HuH-7 (cell line): ENCODE measurements at places on chromosomes 16 and 17.

DNA sequence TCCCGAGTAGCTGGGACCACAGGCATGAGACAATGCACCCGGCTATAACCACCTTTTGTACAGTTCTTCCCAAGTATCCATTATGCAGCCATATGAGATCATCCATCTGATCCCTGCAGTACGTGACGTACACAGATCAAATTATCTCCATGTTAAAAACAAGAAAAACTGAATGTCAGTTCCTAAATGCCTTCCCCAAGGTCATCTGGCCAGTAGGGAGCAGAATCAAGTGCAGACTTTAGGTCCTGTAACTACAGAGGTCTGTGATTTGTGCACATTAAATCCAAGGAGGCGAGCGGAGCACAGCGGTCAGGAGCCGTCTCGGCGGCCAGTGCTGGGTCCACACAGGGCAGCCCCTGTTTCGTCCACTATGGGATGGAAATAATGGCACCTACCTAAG, 23.7 kb downstream of the ZCCHC14 start:
- no peak for DNase-seq

DNA sequence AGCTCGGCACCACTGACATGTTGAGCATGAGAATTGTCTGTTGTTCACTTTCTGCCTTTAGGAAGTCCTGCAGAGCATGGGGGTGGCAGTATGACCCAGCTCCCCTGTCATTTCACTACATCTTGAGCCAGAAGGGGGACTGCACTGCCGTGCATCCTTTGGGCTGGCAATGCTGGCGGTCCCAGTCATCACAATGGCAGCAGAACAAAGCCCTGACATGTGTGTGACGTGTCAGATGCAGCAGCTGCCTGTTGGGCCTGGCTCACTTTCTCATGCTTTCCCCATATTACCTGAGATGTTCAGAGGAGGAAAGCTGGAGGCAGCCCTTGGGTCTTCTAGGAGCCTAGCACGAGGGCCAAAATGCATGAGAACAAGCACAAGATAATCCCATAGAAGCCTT, 6.3 kb upstream of the ABAT start:
- DNase-seq, result no peak

DNA sequence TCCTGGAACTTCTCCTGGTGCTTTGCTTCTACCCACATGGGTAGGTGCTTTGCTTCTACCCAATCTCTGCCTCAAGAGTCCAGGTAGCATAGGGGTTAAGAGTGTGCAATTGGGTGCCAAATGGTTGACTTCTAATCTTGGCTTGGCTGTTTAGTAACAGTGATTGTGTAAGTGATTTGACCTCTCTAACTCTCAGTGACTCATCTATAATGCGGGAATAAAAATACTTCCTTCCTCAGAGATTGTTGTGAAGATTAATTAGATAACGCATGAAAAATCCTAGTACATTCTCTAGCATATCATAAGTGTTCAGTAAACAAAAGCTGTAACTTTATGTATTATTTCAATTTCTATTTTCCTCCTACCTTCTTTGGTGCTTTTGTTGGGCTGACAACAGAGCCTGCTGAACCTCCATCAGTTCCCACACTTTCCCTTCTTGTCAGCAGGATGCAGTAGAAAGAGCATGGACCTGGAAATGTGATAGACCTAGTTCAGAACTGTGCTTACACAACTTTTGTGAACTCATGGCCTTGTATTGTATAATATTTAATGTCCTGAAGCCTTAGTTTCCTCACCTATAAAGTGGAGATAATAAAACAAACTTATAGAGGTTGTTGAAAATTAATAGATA, 72.9 kb upstream of the SMIM36 start:
- no peak for DNase-seq

DNA sequence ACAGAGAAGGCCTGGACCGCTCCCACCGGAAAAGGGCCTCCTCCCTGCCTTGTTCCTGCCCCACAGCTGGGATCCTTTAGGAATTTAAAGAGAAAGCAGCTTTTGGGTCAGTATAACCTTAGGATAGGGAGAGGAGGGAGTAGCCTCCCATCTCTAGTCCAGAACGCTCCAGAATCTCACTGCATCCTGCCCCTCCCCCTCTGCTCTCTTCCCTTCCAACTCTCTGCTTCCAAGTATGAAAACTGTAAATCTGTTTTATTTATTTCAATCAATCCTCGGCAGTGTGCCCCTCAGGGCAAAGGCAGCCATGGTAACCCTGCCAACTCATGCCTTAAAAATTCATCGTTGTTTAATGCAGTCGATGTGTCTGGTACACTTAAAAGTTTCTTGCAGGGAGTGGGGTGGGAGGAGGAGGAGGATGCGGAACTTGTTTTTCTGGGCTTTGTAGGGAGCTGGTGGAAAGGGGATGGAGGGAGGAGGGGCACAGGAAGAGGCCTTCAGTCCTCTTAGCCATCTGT, 21.2 kb upstream of the MTSS2 start:
- no peak for DNase-seq

DNA sequence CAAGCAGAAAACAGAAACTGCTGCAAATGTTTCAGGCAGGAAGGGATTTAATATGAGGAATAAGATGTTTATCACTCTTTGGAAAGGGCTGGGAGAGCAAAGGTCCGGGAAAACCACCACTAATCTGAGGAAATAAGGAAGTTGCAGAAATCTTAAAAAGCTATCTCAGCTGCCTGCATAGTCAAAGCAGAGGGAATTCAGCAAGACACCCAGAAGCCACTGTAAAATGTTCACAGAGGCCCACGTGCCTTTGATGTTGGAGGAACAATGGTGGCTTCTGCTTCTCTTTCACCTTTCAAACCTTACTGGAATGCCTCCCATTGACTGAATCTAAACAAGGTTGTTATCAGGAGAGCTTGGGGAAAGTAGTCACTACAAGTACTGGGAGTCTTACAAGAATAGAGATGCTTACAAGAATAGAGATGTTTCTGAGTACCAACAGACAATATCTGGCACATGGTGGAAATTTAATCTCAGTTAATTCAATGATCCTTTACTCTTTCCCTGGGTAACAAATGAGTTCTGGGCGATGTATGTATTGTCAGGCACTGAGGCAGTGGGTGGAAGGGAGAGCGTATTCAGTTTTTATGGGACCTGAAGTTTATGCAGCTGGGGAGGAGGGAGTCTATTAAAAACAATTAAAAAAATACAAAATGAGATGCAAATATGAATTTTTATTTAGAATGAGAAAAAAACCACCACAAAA, 56.1 kb upstream of the MED13 start:
- no peak for DNase-seq

- DNase-seq, result no peak
Observed at GRCh38 chr17:60748204-60748603, 70.6 kb downstream of the BCAS3 start.

DNA sequence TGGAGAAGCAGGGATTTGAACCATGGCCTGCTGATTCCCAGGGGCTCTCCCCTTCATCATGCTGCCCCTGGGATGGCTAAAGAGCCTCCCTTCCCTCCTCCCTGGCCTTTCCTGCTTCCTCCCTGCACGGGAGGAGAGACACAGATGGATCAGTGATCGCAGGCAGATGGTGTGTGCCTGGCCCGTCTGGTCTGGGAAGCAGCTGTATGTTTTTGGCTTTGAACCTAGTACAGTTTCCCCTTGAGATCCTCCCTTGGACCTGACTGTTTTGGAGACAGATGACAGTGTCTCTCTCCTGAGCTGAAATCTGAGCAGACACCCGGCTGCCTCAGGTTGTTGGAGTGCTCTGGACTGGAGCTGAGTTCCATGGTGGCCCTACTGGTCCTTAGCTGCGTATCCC, 29.0 kb upstream of the ATP2C2 start:
- no peak for DNase-seq

DNA sequence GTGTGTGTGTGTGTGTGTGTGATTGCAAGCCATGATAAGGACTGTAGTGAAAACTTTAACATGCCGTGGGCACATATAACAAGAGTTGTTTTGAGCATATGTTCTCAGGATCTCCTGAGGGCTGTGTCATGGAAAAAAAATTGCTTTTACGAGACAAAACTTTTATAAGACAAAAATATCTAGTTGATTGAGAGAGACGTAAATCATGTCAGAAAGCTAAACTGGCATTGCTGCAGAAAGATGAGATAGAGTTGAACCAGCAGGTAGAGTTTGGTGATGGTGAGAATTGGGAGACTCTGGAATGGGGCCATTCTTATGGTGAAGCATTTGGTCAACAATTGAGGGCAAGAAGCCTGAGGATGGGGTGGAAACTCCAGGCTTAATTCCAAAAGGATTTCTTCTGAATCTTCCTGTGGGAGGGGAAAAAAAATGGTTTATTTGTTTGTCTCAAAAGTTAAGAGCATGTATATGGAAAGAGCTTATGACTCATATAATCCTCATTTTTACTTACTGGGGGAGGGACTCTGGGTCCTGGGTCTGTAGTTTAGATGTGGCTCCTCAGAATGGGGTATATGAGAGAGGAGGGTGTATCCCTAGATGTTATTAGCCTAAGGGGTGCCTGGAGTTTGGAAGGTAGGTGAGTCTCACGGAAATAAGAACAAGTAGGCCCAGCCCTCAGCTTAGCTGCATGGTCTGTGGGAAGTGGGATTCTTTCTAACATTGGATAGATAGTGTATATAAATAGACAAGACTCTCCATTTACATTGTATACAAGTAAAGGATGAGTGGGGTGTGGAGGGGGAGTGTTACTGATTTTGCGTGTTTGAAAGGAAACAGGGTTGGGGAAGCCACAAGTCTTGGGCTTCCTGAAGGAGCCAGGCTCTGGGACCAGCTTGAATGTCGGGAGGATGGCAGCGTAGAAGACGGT, 7.1 kb downstream of the MINK1 start:
- DNase-seq, result no peak

- DNase-seq, result no peak
Observed at GRCh38 chr17:50090071-50090470, 5.1 kb upstream of the PDK2 start.

DNA sequence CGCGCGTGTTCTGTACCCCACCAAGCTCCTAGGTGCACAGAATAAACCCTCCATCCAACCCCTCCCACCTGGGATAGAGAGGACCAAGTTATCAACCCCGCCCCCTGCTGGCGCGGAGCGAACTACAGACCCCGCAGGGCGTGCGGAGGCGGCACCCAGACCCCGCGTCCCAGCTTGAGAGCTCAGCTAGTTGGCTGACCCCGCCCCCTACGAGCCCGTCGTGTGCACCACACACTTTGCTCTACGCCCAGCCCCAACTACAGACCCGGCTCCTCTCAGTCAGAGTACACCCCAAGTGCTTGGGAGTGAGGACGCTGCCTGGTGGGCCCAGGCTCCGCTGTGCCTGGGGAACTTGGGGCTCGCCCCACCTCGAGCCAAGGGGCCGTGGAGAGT, 1.5 kb downstream of the GRIN2A start:
- DNase-seq, result peak; percentile 80

- no peak for DNase-seq
Observed at GRCh38 chr16:73037331-73037745, 10.6 kb downstream of the ZFHX3 start.

DNA sequence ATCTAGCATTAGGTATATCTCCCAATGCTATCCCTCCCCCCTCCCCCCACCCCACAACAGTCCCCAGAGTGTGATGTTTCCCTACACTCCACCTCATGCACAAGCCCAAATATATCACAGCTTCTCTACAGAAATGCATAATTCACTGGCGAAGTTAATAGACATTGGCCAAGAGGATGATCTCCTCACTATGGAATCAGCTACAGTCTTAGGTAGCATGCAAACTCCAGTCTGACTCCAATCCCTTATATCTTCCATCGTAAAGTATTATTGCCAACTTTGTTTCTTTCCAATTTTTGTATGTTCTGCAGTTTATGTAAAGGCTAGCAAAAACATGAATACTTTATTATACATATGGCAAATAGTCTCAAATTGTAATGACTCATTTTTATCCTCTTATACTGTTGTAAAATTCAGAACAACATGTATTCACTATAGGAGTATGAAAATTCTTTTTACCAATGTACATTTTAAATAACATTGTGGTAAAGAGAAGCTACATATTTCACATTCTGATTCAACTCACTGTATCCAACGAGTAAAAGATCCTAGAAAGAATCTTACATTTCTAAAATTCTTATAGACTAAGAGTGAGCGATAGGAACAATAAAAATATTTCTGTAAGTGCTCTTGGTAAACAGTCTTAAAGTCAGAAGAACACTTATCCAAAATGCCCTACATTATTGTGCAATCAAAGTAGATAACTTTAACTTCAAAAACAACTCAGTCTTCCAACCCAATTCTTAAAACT, 871 bp downstream of the ABCA8 start:
- DNase-seq, result no peak

GRCh38 chr17:72134608-72135394, 14.0 kb downstream of the SOX9 start:
- DNase-seq, result no peak

GRCh38 chr17:37284191-37284590, 91.6 kb upstream of the C17orf78 start:
- no peak for DNase-seq

GRCh38 chr17:29629839-29630238, 7.1 kb upstream of the CORO6 start:
- DNase-seq, result no peak

DNA sequence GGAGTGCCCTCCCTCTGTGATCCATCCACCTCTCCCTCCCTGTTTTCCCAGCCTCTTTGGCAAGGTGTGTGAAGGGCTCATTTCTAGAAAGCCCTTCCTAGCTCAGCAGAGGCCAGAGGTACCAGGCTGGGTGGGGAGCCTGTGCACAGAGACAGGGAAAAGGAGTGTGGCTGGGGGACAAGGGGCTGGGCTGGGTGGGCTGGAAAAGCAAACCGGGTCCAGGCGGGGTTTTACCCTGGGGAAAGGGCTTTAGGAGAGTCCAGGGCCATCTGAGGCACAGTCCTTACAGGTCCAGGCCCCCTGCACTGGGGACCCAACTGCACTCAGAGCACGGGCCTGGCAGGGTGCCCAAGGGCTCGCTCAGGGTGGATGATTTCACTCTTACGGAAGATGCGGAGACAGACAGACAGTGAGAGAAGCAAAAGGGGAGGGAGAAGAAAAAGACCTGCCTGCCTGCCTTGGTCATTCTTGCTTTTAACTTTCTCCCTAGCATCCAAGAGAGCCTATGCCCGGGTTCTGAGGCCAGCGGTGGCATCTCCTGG, 7.0 kb downstream of the CRHR1 start:
- DNase-seq, result no peak

- no peak for DNase-seq
Observed at GRCh38 chr17:50816271-50816670, 19.1 kb upstream of the WFIKKN2 start.

DNA sequence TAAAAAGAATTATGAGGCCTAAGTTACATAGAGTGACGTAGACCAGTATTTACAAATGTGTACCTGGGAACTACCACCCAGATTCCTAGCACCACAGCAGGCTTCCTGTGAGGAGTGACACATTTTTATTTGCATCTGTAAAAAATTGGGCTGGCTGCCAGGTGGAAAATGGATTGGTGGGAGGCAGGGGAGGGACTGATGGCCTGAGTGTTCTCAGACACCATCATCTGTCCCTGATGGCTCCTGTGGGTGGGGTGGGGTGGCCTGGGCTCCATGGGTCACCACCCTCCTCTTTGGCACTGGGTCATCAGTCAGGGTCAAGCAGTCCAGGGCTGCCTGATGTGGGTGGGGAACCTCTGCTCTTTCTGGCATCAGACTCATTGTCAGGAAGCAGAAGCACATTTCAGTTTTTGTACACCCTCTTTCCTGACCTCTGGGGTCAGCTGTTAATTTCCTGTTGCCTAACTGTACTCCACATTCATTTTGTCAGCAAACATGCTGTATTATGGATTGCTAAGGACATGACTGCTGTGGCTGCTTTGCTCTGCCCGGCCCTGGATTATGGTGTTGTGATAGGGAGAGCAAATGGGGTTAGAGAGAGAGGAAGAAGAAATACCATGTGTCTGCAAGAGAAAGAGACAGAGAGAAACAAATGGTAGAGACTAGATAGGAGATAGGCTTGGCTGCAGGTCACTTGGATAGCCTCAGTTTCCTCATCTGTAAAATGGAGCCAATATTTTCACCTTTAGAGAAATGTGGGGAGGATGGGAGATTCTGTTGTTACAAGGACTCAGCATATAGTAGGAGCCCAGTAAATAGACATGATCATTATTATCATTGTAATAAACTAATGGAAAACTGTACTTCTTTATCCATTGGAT, 11.6 kb upstream of the MFAP4 start:
- no peak for DNase-seq
